ENCODE measurements at places on chromosomes 2 and 18. TPM values are rescaled to one million over a fixed set of nuclear protein-coding genes. Genes with fewer than 3 reads are reported as not detected.

- DNase-seq: no peak
Observed at GRCh38 chr18:52948868-52949444, 609.0 kb downstream of the DCC start.

GRCh38 chr2:9308186-9308955 lies 101.8 kb downstream of the ASAP2 start:
- no peak for DNase-seq

- DNase-seq: no peak
Observed at GRCh38 chr2:232781765-232782164, 5.4 kb upstream of the KCNJ13 start.

- DNase-seq: no peak
Observed at GRCh38 chr2:2484301-2484700, 153.2 kb upstream of the MYT1L start.

- DNase-seq: no peak
Observed at GRCh38 chr18:6370410-6370809, 44.3 kb downstream of the L3MBTL4 start.

DNA sequence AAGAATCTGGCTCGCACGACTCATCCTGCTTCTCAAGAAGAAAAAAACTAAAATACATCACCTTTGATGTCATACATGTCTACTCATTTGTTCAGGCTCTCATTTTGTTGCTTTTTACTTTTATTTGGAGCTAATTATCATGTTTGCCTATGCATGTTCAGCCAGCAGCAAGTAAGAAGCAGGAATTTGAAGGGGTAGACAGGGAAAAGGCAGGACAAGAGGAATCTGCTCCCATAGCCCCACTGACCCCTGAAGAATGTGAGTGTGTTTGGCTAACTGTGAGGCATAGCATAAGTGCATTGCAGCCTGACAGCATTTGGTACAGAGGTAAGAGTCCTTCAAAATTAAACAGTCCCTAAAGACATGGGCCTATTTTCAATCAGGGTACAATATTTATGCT lies 72.7 kb downstream of the NYAP2 start:
- DNase-seq: no peak

- no peak for DNase-seq
Observed at GRCh38 chr2:240798327-240798905, 21.6 kb downstream of the KIF1A start.

DNA sequence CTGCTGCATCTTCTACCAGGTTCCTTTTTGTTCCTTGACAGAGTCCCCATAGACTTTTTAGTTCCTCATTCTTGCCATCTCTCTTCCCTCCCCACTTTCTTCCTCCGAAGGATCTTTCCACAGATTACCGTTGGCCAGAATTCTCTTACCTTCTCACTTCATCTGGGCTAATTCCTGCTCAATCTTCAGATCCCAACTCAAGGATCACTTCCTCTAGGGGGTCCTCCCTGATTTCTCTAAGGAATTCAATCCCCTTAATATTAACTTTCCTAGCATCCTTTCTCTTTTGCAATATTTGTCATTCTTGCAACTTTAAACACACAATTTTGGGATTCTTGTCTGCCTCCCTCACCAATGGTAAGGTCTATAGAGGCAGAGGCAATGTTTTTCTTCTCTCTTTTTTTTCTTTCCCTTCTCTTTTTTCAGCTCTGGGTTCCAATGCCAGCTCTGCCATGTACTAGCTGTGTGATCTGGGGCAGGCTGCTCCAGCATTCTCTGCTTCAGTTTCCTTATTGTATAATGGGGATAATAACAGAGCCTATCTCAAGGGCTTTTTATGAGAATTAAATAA lies 5.4 kb upstream of the KCNE4 start:
- no peak for DNase-seq

DNA sequence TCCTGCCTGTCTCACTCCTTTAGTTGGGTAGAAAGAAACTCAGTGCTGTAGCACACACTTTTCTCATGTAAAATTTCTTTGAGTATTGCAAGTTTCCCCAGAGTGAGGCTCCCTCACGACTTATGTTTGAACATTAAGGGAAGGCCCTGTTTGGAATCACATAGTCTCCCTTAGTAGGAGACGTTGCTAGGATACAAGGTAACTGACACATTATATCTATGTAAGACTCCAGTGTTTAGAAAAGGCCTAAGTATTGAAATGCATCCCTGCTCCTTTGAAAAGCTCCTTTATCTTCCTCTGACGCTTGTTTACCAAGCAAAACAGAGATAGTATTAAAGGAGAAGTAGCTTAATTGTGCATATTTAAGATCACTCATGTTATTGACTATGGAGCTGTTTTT lies 248.2 kb downstream of the PHLPP1 start:
- DNase-seq: no peak

GRCh38 chr2:118865106-118865505 lies 17.7 kb upstream of the EN1 start:
- no peak for DNase-seq

DNA sequence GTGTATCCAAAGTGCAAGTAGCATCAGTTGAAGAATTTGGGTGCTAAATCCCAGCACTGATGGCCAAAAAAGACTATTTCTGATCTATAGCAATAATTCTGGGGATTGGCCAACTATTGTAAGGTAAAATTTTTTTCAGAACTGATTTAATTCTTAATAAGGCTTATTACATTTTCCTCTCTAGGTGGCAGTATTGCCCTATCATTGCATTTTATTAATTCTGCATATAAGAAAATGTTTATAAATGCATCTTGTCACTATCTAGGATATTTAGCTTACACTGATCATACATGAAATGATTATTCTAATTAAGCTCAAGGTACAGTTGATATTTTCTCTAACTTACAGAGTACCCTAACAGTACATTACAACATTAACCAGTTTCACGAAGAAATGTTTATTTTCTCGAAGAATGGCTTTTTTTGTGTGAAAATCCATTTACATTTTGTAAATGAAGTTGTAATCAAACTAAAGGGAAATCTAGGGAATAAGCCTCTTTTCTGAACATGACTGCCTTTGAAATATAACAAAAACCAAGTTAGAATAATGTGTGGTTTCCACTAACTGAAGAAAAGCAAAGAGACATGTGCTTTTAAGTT lies 11.0 kb downstream of the TTN start:
- DNase-seq: no peak

The CTLA4 gene
- total RNA-seq: 21.6 TPM

The SMAD2 gene
- 146 TPM for total RNA-seq

The GALNT13 gene
- total RNA-seq: not detected

The C2orf80 gene
- total RNA-seq: not detected

The AMER3 gene
- not detected for total RNA-seq

The ALLC gene
- not detected for total RNA-seq

The CPS1 gene
- total RNA-seq: 0.85 TPM

The PLEK gene
- 210 TPM for total RNA-seq

The ST8SIA5 gene
- total RNA-seq: not detected

The CCBE1 gene
- total RNA-seq: not detected
